T-helper 17 cell (primary cell): ENCODE measurements at places on chromosomes 4 and X.

- DNase-seq, result no peak
Observed at GRCh38 chrX:66632981-66633380, 5.9 kb downstream of the EDA2R start.

- no peak for DNase-seq
Observed at GRCh38 chrX:131907488-131908314, 115.4 kb upstream of the STK26 start.

- DNase-seq, result no peak
Observed at GRCh38 chr4:26729027-26729426, 131.6 kb upstream of the STIM2 start.

DNA sequence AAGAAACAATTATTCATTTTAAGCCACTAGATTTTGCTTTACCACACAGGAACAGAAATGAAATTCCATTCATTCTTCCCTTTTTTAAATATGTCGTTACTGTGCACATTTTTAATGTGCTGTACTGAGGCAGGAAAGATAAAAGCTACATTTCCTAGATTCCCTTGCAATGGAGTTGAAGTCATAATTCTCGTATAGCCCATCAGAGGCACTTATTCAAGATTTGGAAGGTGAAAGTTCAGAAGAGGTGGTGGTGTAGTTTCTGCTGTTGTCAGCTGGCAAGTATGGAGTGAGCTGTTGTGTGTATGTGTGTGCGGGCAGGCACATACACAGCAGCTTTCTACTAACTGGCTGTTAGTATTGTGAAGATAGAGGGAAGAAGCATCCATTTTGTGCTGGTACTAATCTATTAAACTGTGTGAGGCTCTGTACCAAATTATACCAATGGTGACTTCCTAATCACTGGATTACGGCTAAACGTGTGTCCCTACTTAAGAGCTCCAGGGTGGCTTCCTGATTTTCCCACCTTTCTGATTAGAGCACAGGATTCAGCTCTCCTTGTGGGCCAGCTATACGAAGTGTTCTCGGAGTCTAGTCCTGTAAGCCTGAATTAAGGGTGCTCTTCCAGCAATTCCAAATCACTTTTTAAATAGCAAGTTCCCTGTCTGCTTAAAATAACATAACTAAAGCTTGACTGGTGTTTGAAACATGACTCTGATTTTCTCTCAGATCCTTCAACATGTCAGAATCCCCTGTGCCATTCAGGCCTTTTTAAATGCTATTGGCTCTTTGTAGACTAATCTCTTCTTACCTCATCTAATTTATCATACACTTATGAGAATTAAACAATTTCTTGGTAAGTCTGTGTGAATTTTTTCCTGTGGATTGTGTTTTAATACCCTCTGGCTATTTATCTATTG lies 43.8 kb downstream of the PDS5A start:
- no peak for DNase-seq

DNA sequence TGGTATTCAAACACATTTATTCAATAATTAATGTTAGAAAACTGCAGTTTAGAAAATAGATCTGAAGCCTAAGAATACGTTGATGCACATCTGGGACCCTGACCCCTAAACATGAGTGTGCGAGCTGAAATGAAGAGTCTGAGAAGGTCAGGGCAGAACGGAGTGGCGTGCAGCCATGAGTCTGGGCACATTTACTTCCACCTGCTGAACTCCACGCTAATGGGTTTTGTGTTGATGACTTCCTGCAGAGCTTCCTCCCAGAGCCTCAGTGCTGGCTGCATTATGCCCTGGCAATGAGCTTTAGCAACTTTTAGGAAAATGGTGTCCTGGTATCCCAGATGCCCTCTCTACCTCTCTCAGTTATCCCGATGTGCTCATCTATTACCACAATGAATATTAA lies 53.1 kb downstream of the FAM114A1 start:
- no peak for DNase-seq

DNA sequence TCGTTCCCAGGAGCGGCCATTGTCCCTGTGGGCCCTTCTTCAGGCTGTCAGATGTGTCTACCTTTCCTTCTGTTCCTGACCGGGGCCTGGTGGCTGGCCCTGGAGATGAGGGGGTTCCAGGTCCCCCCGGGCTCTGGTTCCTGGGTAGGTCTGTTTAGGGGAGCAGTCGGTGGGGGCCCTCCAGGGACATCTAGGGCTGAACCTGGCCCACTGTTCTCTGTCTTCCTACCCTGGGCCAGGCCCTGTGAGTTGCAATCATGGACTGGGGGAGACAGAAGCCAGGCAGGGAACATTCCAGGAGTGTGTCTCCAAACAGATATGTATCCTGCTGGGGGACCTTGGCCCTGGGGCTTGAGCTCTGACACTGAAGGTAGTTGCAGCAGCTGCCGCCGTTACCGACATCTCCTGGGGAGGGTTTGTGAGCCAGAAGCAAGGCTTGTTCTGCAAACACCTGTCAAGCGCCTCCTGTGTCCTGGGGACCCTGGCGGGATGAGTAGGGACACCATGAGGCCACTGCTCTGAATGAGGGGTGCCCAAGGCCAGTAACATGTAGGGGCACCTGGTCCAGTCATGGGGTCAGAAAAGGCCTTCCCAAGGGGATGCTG lies 49.5 kb upstream of the ADRA2C start:
- no peak for DNase-seq

DNA sequence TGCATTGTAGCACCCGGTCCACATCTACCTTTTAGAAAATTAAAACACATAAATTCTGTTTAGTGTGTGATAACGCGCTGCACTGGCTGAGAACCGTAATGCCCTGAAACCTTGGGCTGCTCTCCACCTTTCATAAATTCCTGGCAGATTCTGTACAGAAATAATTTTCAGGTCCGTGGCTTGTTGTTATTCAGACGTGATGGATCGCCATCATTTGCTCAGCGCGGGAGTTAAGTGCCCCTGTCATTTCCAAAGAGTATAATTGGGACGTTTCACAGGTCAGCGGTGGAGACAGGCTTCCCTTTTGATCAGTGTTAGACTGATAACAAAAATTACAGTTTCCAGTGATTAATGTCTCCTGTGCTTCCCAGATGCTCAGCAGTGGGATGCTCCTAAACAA lies 16.5 kb downstream of the UVSSA start:
- DNase-seq, result no peak

DNA sequence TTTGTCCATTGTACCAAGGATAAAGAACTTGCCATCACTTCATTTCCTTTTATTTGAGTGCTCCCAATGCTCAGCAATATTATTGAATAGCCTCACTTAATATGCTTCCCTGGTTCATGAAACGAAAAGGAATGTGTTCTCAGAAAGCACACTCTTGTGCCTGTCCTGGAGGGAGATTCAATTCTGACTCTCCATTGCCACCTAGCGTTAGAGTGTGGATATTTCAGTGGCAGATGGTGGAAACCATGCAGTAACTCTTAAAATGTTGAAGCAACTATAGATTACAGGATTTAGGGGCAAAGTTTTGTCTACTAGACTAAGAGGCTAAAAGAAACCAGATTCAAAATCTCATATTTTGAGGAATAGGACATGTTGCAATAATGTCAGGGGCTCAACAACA lies 36.0 kb downstream of the GAB3 start:
- no peak for DNase-seq

DNA sequence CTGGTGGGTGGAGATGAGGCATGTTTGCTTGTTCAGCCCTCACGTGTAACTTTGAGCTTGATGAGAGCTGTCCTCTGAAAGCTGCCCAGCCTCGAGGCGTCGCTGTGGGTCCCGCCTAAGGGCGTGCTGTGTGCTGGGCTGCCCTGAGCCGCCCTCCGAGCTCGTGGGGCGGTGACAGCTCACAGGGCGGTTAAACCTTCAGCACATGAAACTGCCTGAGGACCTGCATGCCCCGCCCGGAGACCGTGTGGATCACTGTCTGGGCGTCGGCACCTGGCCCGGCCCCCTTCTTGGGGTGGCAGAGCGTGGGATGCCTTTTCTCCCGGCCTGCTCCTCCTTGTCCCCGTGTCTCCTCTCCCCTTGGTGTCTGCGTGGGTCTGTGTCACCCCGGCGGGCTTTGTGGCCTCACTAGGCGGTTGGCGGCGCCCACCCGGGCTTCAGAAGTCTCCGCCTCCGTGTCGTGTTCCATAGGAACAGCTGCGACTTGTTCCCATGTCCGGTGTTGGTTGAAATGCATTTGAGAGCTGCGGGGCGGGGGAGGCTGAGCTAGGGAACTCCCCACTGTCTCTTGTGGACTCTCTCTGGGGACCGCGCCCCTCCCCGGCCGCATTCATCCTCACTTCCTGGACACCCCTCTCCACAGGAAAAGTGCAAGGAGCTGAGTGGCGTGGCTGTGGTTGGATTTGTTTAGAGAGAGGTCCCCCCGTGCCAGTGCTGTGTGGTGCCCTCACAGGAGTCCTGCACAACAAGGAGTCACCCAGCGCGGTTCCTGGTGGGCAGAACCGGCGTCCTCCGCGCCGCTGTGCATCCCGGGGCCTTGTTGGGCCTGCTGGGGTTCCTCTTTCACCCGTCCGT lies 6.8 kb downstream of the AKAP17A start:
- DNase-seq, result no peak

- no peak for DNase-seq
Observed at GRCh38 chr4:14958436-14958835, 43.8 kb upstream of the CPEB2 start.

GRCh38 chr4:2079006-2079405 lies 19.9 kb downstream of the NAT8L start:
- no peak for DNase-seq

GRCh38 chrX:27336466-27337091 lies 126.6 kb downstream of the PPP4R3C start:
- DNase-seq, result no peak
